ENCODE measurements at places on chromosomes 5 and 9. TPM values are rescaled to one million over a fixed set of nuclear protein-coding genes. Genes with fewer than 3 reads are reported as not detected.

DNA sequence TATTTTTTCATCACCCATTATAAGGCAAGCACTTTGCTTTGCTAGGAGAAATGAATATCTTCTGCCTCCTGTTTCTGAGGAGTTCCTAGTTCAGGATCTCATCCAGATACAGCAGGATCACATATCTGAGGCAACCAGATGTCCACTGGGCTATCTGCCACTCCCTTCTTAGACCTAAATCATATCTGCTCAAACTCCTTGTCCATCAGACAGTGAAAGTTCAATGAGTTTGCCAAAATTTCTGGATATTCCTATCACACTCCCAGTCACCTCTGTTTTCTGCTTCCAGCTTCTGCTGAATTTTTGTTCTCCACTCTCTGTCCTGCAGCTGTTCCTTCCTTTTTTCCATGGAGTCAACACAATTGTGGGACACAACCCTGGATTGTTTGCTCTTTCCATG is 54.2 kb upstream of the BASP1 start:
- no peaks in the 10 kb centered on the region for H3K36me3 ChIP-seq
- no peaks in the 10 kb centered on the region for H3K27me3 ChIP-seq
- no peak for DNase-seq
- no peak overlapping the region for H3K27ac ChIP-seq

GRCh38 chr5:168472329-168472728 is 13.9 kb upstream of the RARS1 start:
- H3K27ac ChIP-seq, result no peak overlapping the region
- no peaks in the 10 kb centered on the region for H3K27me3 ChIP-seq
- no peak for DNase-seq
- no peaks in the 10 kb centered on the region for H3K4me1 ChIP-seq
- H3K4me3 ChIP-seq, result no peak overlapping the region

GRCh38 chr9:109453210-109453842 is 44.8 kb downstream of the PTPN3 start:
- no peak for DNase-seq
- H3K36me3 ChIP-seq, result no peaks in the 10 kb centered on the region
- no peak overlapping the region for H3K27ac ChIP-seq
- no peaks in the 10 kb centered on the region for H3K4me1 ChIP-seq
- no peaks in the 10 kb centered on the region for H3K27me3 ChIP-seq

DNA sequence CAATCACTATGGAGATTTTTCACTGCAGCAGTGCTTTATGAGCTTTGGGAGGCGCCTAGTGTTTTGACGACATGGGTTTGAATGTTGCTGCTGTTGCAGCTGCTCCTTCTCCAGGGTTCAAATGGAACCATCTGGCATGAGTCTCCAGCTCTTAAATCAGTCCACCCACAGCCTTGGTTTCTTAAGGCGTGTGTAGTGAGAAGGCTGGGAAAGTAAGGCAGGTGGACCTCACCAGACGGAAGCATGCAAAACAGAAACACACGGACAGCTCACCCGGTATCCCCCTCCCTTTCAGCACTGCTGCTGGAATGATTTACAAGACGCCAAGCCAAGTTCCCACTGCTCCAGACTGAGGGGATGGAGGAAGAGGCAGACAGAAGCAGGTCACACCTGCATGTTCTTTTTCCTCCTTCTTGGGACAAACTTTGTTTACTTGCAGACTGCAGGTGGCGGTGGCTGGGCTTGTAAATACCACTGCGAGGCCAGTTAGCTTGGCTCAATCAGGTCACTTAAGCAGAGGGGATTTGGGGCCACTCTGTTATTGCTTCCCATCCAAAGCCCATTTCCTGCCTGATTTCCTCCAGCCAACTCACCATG is 47.4 kb downstream of the ADAM19 start:
- no peak overlapping the region for H3K4me3 ChIP-seq
- H3K4me1 ChIP-seq, result no peaks in the 10 kb centered on the region
- no peaks in the 10 kb centered on the region for H3K27me3 ChIP-seq
- no peaks in the 10 kb centered on the region for H3K36me3 ChIP-seq

The ARRDC1 gene
- total RNA-seq, result 97.2 TPM

DNA sequence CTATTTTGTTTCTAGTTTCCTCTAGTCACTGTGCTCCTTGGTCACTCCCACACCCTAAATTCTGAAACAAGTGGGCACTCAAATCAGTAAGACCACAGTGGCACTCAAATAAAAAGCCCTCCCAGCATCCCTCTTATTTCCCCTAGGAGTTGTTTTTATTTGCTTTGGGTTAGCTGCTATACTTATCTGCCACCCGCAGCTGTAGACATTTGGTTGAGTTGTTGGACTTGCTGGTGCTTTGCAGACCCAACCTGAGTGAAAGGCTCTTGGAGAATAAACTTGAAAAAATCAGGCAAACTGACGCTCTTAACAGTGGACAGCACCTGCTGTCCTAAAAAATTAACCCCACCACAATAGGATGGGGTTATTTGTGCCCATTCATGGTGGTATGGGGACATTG is 203.0 kb downstream of the SPATA31A6 start:
- H3K27ac ChIP-seq, result no peak overlapping the region
- H3K36me3 ChIP-seq, result no peaks in the 10 kb centered on the region
- DNase-seq, result no peak
- H3K4me3 ChIP-seq, result no peak overlapping the region
- no peaks in the 10 kb centered on the region for H3K4me1 ChIP-seq

GRCh38 chr5:57549566-57549965 is 67.0 kb upstream of the ACTBL2 start:
- DNase-seq, result no peak
- H3K4me1 ChIP-seq, result no peaks in the 10 kb centered on the region
- H3K27me3 ChIP-seq, result no peaks in the 10 kb centered on the region
- no peak overlapping the region for H3K4me3 ChIP-seq
- no peak overlapping the region for H3K27ac ChIP-seq

DNA sequence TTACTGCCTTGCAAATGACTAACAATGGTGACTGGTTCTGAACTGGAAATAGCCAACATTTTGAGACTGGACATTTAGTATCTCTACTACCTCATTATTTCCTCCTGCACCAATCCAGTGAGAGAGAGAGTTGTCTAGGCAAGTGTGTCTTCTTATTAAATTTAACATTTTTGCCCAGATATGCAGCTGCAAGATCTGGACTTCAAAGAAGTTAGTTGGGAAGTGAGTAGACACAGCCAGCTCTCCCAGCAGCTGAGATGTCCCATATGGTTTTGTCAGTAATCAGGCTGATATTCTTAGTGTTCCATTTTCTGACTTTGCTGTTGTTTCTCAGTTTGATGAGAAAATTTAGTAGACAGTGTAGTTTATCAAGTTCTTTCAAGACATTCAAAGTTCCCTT is 1778.8 kb upstream of the CDH6 start:
- H3K27ac ChIP-seq, result no peak overlapping the region
- DNase-seq, result no peak
- H3K4me3 ChIP-seq, result no peak overlapping the region
- no peaks in the 10 kb centered on the region for H3K27me3 ChIP-seq
- H3K4me1 ChIP-seq, result no peaks in the 10 kb centered on the region

The BOD1 gene
- total RNA-seq, result 31.1 TPM

The PCDHGA2 gene
- 0.22 TPM for total RNA-seq

GRCh38 chr9:132207839-132208615 is 46.2 kb downstream of the NTNG2 start:
- H3K27ac ChIP-seq, result no peak overlapping the region
- H3K4me1 ChIP-seq, result no peaks in the 10 kb centered on the region
- H3K27me3 ChIP-seq, result no peaks in the 10 kb centered on the region
- H3K4me3 ChIP-seq, result no peak overlapping the region

DNA sequence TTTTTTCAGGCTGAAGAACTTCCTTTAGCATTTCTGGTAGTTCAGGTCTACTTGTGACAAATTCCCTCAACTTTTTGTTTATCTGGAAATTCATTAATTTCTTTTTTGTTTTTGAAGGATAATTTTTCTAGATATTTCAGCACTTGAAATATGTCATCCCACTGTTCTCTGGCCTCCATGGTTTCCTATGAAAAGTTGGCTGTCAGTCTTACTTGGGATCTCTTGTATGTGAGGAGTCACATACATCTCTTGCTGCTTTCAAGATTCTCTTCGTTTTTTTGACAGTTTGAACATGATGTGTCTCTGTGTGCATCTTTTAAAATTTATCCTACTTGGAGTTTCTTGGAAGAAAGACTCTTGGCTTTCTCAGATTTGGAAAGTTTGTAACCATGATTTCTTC is 79.5 kb downstream of the RIC1 start:
- H3K36me3 ChIP-seq, result no peaks in the 10 kb centered on the region
- H3K27me3 ChIP-seq, result no peaks in the 10 kb centered on the region
- no peak for DNase-seq
- H3K27ac ChIP-seq, result no peak overlapping the region

The C5orf34 gene
- 1.9 TPM for total RNA-seq

The CNOT8 gene
- 64.0 TPM for total RNA-seq

DNA sequence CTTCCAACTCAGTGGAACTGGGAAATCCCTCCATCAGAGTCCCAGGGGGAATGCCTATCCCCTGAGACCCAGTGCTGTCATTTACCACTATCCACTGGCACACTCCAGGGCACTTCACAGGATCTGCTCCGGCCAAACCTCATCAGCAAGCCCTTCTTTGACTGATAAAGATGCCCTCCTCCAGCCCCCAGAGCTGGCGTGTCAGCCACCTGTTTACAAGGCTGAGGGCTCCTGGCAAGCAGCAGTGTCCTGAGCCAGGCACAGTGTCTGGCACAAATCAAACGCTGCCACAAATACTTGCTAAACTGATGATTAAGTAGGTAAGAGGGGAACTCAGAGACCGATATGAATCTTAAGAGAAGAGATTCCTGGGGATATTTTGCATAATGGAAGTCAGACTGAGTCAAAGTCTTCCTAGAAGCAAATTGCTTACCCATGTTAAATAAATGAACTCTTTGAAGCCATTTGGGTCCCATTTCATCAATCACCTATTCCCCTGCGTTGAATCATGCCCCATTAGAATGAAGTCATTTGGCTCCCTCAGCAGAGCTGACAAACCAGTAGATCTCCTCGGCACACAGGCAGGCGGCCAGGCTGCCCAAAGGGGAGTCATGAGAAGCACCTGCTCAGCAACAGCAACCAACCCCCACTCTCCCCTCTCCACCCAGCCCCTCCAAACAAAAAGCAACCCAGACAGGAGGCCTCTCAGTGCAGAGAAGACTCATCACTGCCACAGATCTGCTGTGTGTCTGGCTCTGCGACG is 97.4 kb downstream of the CDK5RAP2 start:
- H3K4me3 ChIP-seq, result no peak overlapping the region
- H3K27me3 ChIP-seq, result no peaks in the 10 kb centered on the region
- no peaks in the 10 kb centered on the region for H3K36me3 ChIP-seq
- H3K4me1 ChIP-seq, result no peaks in the 10 kb centered on the region
- H3K27ac ChIP-seq, result no peak overlapping the region

- H3K4me3 ChIP-seq, result no peak overlapping the region
- H3K36me3 ChIP-seq, result no peaks in the 10 kb centered on the region
- H3K27me3 ChIP-seq, result no peaks in the 10 kb centered on the region
- DNase-seq, result no peak
Observed at GRCh38 chr5:83453937-83454336, 17.6 kb upstream of the VCAN start.

DNA sequence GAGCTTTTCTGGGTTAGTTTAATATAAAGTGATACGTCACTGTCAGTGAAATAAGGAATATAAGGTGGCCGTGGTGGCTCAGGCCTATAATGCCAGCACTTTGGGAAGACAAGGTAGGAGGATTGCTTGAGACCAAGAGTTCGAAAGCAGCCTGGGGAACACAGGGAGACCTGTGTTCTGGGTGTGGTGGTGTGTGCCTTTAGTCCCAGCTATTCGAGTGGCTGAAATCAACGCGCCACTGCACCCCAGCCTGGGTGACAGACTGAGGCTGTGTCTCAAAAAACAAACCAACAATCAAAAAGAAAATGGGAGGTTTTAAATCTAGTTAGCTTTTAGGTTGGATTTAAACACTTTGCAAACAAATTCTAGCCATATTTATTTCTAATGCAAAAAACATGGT is 53.1 kb downstream of the NSD1 start:
- no peak overlapping the region for H3K27ac ChIP-seq
- no peak overlapping the region for H3K4me3 ChIP-seq
- DNase-seq, result no peak
- H3K4me1 ChIP-seq, result no peaks in the 10 kb centered on the region

The ABLIM3 gene
- total RNA-seq, result 2.3 TPM

DNA sequence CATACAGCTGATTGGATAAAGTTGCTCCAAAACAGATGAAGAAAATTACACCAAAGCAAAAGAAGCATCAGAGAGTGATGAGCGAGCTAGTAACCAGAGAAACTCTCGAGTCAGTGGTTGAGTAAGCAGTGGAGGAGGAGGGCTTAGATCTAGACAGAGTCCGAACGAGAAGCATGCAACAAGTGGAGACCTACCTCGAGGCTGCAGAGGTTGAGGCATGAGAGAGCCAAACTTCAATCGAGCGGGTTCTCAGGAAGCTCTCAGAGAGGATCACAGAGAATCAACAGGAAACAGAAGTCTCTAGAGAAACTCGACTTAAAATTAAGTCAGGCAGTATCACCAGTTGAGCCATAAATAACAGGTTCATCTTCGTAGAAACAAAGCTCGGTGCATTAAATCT is 6.1 kb downstream of the RUSC2 start:
- H3K4me3 ChIP-seq, result no peak overlapping the region
- H3K36me3 ChIP-seq, result no peaks in the 10 kb centered on the region
- no peak for DNase-seq
- no peak overlapping the region for H3K27ac ChIP-seq

DNA sequence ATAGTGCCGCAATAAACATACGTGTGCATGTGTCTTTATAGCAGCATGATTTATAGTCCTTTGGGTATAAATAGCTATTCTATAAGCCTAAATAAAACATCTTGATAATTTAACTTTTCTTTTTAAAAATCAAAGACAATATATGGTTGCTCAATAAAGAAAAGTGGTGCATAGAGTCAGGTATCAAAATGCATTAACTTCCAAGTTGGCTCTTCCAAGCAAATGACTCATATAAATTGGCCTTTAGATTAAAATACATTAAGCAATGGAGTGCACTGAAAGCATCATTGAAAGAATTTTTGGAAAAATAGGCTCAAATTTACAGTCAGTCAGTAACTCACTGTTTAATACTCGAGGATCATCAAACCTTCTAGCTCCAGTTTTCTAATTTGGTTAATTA is 106.6 kb downstream of the PLCXD3 start:
- H3K4me3 ChIP-seq, result no peak overlapping the region
- H3K36me3 ChIP-seq, result no peaks in the 10 kb centered on the region
- H3K27ac ChIP-seq, result no peak overlapping the region
- no peaks in the 10 kb centered on the region for H3K4me1 ChIP-seq

- H3K27ac ChIP-seq, result no peak overlapping the region
- no peak overlapping the region for H3K4me3 ChIP-seq
- H3K36me3 ChIP-seq, result no peaks in the 10 kb centered on the region
- no peaks in the 10 kb centered on the region for H3K4me1 ChIP-seq
- DNase-seq, result no peak
- H3K27me3 ChIP-seq, result no peaks in the 10 kb centered on the region
Observed at GRCh38 chr5:127400539-127400938, 109.9 kb downstream of the MEGF10 start.

- no peaks in the 10 kb centered on the region for H3K4me1 ChIP-seq
- peaks cover 22% of the 10 kb centered on the region for H3K27me3 ChIP-seq
- H3K4me3 ChIP-seq, result no peak within 1 kb of the TSS
Observed at GRCh38 chr5:59893429-59894227, at the start of gene PDE4D. Gene PDE4D, minus strand, starts transcription at chr5:59893726.
